ENCODE measurements at places on chromosomes 4 and X.

DNA sequence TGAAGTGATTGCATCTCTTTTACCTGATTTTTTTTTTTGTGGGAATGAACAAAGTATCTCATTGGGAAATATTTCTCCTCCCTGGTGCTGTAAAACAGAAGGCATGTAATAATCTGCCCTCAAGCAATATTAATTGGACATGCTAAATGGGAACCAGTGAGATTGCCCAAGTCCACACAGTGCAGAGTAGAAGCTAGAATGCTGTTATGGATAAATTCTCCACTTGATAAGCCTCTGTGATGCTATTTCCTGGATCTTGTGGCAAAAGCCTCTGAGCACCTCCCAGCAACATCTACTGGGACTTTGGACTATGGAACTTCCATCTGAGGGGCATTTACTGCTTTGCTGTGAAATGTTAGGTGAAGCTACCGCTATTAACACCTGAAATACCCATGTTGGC, 46.9 kb upstream of the YTHDC1 start:
- no peak for DNase-seq

DNA sequence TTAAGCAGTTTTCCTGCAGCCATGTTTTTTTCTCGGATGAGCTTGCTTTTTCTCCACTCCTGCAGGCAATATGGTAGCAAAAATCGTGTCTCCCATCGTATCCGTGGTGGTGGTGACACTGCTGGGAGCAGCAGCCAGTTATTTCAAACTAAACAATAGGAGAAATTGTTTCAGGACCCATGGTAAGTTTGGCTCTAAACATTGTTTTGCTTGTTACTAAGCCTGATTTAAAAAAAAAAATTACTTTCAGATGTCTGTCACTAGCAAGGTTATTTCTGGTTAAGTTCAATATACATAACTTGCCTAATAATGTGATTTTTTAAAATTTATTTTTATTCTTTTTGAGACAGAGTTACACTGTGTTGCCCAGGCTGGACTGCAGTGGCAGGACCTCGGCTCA, 17.5 kb upstream of the GYG2 start:
- no peak for DNase-seq

- DNase-seq = no peak
Observed at GRCh38 chr4:1477045-1477840, 71.0 kb upstream of the NKX1-1 start.

- DNase-seq = peak; percentile 39
Observed at GRCh38 chrX:149453030-149453429, 52.1 kb downstream of the IDS start.

DNA sequence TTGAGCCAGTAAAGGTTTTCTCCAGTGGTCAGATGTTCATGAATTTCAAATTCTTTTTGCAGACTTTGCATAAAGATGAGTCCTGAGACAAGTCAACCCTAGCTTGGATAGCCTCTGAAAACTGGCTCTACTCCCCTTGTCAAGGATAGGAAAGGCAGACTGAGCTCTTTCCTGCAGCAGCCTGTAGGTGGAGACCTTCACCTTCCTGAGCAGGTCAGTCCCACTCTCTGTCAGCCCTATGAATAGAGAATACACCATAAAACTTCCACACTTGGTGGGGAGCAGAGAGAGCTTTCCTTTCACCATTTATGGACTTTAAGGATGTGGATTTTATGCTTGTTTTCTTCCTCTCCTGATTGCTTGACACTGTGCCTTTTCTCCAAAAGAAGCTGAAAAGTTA, 41.9 kb downstream of the PCDH19 start:
- DNase-seq = no peak

DNA sequence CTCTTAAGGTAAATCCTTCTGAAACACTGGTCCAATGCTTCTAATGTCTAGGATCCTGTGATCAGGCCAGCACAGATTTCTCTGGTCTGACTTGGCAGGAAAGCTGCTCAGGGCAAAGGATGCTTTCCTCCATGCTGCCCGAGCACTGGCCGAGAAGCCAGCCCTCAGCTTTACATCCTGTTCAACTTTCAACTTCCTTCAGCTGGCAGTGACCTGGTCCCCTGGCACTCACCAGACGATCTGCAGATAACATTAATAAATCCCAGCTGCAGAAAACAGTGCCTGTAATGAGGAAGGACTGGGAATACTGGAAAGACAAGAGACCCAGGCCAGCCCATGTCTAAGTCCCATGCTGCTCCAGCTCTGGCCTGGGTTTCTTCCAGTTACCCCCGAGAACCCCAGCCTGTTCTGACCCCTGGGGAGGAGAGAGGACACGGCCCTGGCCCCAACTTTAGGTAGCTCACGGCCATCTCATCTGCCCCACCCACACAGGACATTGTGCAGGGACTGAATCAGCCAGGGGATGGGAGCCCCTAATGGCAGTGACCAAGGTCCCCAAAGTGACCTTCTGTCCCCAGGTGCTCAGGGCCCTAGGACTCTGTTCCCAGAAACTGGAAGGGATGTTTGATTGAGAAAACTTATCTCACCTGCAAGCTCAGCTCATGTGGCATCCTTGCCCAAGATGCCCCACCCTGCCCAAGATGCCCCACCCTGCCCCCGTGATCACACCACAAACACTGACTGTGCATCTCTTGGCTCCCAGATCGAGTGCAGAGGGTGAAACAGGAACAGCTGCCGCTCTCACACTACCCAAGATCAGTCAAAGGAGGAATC, 28.0 kb downstream of the JAKMIP1 start:
- DNase-seq = no peak

DNA sequence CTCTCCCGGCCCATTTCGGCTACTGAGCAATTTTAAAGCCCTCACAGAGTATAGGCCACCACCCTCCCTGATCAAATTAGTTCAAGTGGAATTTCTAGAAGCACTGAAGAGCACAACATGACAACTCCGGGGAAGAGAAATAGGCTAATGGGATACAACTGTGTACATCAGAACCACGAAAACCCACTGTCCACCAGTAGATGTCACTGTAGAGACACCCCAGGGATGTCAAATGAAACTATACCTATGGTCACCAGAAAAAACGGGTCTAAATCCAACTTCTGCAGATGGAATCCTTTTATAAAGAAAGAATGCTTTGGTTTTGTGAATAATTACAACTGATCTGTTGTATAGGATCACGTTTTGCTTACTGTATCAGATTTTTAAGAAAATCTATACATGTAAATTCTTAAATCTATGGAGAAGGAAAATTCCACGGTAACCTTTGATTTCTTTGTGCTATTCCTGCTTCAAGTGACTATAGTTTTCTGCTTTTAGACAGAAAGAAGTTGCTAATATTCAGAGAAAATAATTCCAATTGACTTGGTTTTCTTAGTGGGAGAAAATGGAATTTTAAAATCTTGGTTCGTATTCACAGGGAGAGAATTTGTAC, 29.5 kb upstream of the MAP3K15 start:
- DNase-seq = peak; percentile 43

DNA sequence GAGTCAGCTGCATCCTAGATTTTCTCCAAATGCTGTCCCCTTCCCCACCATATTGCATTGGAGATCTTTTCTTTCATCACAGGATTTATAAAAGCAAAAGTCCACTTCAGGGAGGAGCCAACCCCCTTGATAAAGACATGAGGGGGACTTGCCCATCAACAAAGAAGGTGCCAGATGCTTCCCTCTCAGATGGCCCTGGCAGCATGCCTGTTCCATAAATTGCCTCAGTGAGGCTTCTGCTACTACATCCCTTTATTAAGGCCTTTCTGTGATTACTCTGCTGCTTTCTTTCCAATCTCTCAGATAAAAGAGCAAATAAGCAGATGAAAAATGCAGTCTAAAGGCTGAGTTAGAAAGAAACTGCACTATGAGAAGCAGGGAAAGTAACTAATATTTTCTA, 511.6 kb downstream of the PACRGL start:
- no peak for DNase-seq

DNA sequence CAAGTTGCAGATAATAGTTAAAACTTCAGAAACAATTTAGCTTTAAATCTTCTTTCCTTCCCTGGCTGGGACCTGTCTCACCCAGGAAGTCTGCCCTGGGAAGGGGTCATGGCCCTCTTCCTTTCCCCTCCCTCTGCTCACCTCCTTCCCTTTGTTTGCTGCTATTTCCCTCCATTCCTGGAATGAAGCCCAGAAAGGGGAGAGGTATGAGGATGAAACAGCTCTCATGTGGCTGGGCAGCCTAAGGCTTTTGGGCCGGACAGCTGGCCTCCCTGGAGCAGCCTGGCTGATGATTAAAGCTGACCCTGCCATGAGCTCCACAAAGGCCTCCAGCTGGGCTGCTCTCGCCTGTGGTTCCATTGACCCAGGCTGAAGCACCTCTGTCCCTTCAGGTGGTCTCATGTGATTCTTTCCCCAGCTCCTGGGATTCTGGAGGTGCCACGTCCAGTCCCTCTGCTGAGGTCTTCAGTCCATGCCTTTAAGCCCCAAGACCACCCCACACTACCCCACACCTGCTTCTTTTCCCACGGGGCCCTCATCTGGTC, 202.1 kb downstream of the PTTG2 start:
- DNase-seq = no peak

DNA sequence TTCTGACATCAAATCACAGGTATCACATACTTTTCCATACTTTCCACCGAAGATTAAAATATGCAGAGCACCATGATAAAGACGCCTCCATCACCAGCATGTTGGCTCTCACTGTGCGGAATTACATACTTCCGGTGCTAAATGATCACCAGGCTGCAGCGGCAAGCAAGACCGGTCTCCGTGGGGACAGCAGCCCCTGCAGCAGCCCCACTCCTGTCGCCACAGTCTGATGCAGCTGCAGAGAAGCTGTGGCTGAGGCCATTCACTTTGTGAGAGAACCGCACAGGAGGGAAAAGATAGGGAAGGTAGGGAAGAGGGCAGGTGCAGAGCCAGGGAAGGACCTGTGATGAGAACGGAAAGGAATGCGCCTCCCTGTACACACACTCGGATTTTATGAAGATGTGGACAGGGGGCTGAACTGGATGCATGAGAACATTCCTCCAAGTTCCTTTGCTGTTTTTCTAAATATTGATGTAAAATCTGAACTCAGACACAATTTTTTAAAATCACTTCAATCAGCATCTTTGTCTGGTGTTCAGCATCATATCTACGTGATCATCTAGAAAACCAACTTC, 38.3 kb downstream of the AFAP1 start:
- no peak for DNase-seq

GRCh38 chr4:54041100-54041499, 23.3 kb downstream of the CHIC2 start:
- no peak for DNase-seq

DNA sequence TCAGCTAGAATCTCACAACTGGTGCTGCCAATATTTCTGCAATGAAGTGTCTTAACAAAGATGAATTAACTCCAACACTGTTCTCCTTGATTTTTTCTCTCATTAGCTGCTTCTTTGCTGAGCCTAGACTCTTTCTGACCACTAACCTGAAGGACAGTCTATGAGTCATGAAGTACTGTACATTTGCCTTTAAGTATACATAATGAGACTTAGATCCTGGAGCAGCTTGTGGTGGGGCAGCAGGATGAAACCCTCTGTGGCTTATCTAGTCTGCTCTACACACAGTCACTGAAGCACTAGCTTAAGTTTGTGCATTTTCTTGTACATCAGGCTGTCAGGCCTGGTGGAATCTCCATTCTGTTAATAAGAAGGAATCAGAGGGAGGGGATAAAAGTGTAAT, 307.4 kb upstream of the SMIM31 start:
- DNase-seq = no peak

GRCh38 chr4:186144198-186144945, 39.9 kb downstream of the FAM149A start:
- DNase-seq = no peak

DNA sequence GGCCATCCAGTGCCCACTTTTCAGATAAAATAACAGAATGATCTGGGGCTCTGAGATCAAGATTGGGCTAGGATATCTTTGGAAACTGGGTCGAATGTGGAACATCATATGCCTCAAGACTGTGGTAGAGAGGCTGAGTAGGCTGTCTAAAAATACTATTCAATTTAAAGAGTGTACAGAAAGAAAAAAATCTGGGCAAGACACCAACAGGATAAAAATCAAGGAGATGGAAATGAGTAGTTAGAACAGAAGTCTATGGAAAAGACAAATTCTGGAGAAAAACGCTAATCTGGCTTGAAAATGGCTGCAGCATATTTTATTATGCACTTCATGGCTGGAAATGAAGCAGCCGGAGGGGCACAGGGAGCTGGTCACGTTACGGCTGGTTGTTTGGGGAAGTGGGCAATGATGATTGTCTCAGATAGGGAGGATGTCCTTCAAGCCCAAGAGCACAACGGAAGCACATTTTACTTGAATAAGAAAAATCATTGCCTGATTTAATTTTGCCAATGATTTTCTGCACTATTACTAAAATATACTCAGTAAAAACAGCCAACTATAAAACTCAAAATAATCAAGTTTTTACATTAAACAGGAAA, 27.1 kb upstream of the MAPK10 start:
- DNase-seq = no peak

DNA sequence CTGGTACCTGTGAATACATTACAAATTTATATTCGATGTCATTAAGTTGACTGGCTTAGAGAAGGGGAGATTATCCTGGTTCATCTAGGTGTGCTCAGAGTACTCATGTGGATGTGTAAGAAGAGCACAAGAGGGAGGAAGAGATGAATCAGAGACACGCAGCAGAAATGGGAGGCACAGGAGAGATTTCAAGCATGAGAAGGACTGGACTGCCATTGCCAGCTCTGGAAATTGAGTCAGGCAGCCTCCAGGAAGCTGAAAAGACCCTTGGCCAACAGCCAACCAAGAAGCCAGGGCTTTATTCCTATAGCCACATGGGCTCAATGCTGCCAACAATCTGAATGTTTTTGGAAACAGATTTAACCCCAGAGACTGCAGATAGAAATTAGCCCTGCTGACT, 1390.0 kb downstream of the STIM2 start:
- no peak for DNase-seq

GRCh38 chr4:40747207-40747835, 2.4 kb upstream of the NSUN7 start:
- no peak for DNase-seq

- DNase-seq = peak; percentile 62
Observed at GRCh38 chrX:155888139-155888538, 7.0 kb downstream of the VAMP7 start.

DNA sequence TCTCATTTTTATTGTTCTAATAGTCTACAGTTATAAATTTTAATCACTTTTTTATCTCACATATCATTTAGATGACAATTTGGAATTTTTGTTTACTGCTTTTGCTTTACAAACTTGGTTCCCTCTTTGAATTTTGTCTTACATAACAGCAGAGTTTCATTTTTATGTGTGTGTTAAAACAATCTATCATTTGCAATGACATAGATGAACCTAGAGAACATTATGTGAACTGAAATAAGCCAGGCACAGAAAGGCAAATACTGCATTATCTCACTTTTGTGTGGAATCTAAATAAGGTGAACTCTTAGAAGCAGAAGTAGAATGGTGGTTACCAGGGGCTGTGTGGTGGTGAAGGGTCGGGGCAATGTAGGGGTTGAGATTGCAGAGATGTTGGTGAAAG, 170.7 kb downstream of the GASK1B start:
- DNase-seq = no peak

DNA sequence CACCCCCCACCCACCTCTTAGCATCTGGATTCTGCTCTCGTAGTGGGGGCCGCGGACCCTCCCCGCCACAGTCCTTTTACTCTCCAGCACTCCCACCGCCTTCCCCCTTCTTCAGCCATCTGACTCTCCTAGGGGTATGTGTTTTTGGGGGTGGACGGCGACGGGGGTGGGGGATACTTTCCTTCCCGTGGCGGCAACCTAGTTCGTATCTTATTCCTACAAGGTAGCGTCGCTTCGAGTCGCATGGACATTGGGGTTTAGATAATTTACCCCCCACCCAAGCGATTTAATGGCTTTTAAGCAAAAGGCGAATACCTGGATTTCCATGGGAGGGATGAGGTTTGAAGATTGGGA, 1.3 kb upstream of the BCORL1 start:
- no peak for DNase-seq
